ENCODE measurements at places on chromosomes 6 and 20.

GRCh38 chr6:43927532-43928210 is 157.7 kb downstream of the VEGFA start:
- no peak for DNase-seq

- DNase-seq, result peak; percentile 42
Measured at GRCh38 chr20:10553326-10553984, 118.3 kb downstream of the SLX4IP start.

DNA sequence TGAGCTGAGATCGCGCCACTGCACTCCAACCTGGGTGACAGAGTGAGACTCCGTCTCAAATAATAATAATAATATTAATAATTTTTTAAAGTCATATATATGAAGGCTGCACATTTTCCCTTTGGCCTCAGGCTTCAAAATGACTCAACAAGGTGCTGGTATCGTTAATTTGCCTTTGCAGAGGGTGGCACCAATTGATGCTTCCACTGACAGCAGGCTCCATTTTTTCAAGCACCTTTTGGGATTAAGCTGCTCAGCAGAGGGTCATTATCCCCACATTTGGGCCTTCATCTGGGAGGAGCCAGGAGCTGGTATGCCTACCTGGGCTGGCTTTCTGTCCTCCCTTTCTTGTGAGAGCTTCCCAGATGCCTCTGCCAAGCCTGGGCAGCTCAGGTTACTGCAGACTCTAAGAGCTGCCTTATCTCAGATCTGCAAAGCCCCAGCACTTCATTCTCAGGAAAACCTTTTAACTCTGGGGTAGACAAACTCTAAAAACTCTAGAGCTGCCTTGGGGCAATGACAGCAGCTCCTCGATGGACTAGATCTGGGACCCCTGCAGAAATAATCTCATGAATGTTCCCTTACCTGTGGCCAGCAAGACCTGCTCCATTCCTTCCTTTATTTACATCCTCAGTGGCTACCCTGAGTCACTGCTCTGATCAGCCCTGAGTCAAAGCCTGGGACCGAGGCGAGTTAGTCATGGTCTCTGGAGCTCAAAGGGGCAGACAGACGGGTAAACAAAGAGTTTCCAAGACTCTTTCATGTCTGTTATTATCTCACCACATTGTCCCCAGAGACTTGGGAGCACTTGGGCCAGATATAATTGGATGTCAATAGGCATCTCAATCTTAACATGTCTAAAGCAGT is 80.0 kb upstream of the EYA2 start:
- no peak for DNase-seq

- DNase-seq, result no peak
Measured at GRCh38 chr6:144586986-144587385, 301.9 kb downstream of the UTRN start.

- DNase-seq, result no peak
Measured at GRCh38 chr6:33875696-33876095, 71.9 kb upstream of the MLN start.

GRCh38 chr6:21800330-21800729 is 206.8 kb downstream of the SOX4 start:
- no peak for DNase-seq

DNA sequence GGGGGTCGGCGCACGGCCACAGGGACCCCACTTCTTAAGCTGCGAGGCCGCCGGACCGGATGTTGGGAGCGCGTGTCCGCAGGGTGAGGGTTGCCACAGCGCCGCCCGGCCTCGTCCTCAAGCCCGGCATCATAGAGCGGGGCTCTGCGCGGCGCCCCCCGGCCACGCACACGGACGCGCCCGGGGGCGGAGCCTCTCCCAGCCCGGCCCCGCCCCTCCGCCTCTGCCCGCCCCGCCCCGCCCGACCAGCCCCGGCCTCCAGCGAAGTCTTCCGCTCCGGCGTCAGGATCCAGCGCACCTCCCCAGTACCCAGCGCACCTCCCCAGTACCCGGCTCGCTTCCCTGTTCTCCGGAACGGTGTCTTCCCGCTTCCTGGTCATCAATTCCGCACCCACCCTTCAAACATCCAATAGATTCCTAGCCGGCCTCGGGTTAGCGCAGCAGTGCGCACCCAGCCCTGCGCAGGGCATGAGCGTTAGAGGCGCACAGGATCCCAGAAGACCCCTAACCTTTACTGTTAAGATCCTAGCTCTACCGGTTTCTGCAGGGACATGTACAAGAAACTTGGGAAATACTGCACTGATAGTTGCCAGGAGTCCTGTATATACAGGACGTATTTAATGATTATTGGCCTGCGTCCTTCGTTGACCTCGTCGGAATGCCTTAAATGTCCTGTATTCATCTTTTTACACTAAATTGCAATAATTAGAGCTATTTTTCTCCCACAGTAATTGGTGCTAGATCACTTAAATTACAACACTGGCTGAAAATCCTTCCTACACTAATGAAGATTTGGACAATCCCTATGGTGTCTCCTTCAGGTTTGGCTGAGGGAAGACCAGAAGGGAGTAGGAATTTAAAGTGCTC is 535 bp upstream of the DNAAF9 start:
- peak; percentile 66 for DNase-seq

GRCh38 chr20:46799781-46800408 is 90.4 kb downstream of the SLC2A10 start:
- DNase-seq, result no peak

- no peak for DNase-seq
Measured at GRCh38 chr6:148817689-148818088, 70.9 kb downstream of the UST start.

- DNase-seq, result no peak
Measured at GRCh38 chr6:15061180-15061641, 184.7 kb upstream of the JARID2 start.

GRCh38 chr20:1866834-1867233 is 28.4 kb upstream of the SIRPA start:
- DNase-seq, result no peak

GRCh38 chr6:105873211-105873704 is 212.9 kb upstream of the PRDM1 start:
- no peak for DNase-seq

DNA sequence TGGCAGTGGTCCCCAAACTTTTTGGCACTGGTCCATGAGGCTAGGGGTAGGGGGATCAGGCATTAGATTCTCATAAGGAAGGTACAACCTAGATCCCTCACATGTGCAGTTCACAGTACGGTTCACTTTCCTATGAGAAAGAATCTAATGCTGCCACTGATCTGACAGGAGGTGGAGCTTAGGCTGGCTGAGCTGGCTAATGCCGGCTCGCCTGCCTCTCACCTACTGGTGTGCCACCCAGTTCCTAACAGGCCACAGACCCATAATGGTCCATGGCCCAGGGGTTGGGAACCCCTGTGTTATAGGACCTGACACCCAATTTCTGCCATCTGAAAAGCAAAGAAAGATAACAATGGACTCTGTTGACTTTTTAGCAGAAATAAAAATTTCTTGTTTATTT is 199.6 kb downstream of the GMPR start:
- no peak for DNase-seq

DNA sequence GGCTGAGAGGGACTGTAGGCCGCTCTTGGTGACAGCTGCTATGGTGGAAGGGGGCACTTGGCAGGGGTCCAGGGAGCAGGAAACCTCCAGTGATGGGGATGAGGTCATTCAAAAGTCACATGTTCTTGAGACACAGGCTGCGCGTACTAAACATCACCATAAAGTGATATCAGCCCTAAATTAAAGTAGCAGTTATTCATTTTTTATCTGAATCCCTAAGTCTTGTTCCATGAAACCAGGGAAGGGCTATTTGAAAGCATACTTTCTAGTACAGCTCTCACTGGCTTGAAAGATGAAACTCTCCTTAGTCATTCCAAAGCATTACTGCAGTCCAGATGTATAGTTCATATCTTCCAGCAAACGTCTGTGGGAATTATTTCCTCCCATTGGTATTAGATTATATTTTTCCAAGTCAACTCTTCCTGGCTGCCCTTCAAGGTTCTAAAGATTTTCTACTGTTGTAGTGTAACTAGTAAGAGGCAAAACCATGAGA is 373.1 kb downstream of the CD109 start:
- no peak for DNase-seq

- no peak for DNase-seq
Measured at GRCh38 chr20:5140195-5140594, 13.4 kb downstream of the CDS2 start.

- DNase-seq, result no peak
Measured at GRCh38 chr6:40806256-40806864, 219.2 kb upstream of the LRFN2 start.

DNA sequence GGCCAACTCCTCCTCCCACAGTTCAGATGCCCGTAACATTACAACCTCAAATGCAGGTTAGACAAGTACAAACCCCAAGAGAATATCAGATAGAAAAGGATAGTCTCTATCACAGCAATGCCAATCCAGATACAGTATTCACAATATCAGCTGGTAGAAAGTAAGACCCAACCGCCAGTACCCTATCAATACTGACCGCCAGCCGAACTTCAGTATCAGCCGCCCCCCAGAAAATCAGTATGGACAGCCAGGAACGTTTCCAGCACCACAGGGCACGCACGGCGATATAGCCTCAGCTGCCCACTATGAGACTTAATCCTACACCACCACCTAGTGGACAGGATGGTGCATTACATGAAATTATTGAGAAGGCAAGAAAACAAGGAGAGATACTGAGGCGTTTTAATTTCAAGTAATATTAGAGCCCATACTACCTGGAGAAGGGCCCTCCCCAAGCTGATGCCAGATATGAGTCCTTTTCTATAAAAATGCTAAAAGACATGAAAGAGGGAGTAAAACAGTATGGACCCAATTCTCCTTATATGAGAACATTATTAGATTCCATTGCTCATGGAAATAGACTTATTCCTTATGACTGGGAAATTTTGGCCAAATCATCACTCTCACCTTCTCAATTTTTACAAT is 17.6 kb upstream of the EIF2S2 start:
- peak; percentile 56 for DNase-seq

DNA sequence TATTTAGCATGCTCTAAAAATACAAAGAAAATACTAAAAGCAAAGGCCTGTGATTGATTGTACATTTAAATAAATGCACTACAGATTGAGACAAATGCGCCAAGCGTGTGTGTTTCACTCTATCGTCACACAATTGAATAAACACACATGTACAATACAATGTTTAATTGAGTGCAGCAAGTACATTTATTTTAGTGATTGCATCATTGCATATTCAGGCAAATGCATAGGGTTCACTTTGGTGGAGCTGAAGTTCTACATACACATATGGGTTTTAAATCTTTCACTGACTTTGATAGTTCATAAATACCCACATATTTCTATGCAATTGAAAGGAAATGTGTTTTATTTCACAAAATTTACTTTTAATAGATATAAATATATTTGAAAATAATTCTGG is 750.6 kb upstream of the MMS22L start:
- no peak for DNase-seq

DNA sequence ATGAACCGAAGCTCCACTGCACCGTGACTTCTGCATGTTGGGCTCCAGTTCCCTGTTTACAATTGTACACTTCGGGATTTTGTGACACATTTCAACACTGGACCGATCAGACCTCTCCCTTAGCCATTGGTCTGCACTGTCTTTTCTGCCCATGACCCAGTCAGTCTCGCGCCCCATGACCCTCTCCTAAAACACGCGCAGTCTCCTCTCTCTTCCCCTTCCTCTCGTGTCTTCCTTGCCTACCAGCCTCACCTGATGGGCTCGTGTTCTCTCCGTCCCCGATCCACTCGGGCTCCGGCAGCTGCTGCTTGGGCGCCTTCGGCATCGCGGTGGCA is 535 bp upstream of the ABCF1 start:
- DNase-seq, result no peak

GRCh38 chr6:169845426-169846285 is 94.2 kb downstream of the ERMARD start:
- DNase-seq, result no peak

DNA sequence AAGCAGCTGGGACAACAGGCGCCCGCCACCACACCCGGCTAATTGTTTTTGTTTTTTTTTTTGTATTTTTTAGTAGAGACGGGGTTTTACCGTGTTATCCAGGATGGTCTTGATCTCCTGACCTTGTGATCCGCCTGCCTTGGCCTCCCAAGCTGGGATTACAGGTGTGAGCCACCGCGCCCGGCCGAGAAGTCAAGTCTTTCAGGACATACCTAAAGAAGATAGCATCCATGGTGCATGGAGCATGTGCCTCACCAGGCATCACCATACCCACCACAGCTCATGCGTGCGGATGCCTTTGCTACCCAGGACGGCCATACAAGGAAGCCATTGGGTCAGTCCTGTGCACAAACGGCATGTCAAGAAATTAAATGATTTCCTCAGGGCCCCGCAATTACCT is 60.8 kb downstream of the DACT2 start:
- no peak for DNase-seq

DNA sequence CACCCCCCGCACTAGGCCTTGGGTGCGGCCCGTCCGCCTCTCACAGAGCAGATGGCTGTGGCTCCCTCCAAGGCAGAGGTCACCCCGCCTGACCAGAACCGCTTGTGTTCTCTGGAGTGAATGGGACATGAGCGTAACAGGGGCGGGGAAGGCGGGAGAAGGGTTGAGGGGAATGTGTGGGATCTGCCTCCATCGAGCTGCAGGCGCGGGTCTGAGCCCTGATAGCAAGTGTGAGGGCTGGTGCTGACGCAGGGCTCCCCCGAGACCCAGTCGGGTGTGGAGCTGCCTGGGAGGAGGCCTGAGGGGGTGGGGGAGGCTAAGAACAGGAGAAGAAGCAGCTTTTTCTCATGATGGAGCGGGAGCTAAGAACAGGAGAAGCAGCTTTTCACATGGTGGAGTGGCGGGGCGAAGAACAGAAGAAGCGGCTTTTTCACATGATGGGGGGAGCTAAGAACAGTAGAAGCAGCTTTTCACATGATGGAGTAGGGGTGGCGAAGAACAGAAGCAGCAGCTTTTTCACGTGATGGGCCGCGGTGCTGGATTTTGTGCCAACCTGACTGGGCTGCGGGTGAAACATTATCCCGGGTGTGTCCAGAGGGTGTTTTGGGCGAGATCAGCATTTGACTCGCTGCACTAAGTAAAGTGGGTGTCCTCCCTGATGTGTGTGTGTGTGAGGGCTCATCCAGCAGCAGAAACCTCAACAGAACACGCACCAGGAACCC is 169.3 kb downstream of the TTLL2 start:
- no peak for DNase-seq

DNA sequence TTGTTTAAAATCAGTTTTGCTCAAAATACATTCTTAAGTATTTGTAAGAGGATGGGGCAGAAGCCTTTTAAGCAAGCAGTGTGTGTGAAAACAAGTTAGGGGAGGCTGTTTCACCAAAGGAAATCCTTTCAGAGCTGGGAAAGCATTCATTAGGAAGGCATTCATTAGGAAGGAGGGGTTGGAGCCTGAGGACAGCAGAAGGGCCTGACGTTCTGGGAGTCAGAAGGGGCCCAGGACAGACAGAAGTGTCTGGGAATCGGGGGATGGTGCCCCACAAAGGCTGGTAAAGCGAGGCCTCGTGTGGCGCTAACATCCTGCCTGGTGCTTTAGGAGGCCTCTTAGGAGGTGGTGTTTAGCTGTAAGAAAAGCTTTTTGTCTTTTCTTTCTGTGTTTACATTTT is 80.6 kb upstream of the NXT1 start:
- no peak for DNase-seq

- no peak for DNase-seq
Measured at GRCh38 chr20:32132911-32133549, 23.5 kb downstream of the TM9SF4 start.
